Neuronal stem cell (in vitro differentiated cells): ENCODE measurements at places on chromosomes 1 and 21.

- H3K4me3 ChIP-seq: no peak overlapping the region
- H3K4me1 ChIP-seq: peaks cover 12% of the 10 kb centered on the region
- no peaks in the 10 kb centered on the region for H3K27me3 ChIP-seq
- H3K36me3 ChIP-seq: peaks cover 43% of the 10 kb centered on the region
Measured at GRCh38 chr21:46452710-46453109, 6.0 kb upstream of the DIP2A start.

DNA sequence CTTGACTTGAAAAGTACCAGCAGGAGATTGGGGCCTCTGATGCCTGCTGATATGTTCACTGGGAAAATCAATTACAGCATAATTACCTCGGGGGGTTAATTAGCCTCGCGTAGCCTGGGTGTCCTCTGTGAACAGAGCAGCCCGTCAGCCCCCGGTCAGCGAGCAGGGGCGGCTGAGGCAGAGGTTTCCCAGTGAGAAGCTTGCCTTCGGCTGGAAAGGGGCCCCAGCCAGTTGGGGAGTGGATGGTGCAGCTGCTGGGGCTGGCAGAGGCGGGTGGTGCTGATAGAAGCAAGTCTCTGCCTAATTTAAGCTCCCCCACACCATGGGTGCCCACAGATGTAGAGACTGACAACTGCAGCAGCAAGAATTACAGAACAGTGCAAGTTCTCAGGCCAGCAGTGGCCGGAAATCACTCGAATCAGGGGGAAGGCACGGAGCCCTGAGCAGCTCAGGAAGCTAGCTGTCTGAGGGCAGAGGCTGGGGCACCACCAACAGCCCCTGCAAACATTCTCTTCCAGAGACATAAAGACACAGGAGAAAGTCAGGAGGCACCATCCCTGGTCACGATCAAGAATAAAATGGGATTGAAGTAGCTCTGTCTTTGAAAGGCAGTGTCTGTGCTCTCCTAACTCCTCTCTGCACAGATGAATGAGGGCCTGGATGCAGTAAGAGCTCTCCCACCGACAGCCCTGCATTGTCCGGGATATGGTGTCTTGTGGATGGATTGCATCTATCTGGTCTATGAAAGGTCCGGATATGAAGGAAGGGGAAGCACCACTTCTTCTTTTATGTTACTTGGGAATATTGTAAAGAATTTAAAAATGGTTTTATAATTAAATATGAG, 166.5 kb upstream of the CD34 start:
- peaks cover 16% of the 10 kb centered on the region for H3K4me1 ChIP-seq
- H3K27me3 ChIP-seq: no peaks in the 10 kb centered on the region
- no peak overlapping the region for H3K4me3 ChIP-seq
- no peaks in the 10 kb centered on the region for H3K36me3 ChIP-seq

DNA sequence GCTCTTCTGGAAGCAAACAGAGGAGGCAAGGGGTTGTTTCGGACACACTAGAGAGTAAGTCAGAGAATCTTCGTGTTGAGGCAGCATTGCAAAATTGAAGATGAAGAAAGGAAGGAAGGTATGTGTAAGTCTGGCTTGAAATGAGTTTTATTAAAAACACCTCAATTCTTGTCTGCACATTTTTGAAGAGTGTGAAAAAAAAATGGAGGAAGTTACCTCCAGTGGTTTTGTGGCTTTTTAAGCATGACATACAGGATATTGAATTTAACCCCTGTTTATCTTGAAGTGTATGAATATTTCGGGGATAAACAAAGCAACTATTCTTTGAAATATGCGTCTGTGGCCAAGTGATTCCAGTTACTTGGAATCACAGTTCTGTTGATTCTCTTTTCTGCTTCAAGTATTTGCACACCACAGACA, 203.2 kb upstream of the SGIP1 start:
- no peaks in the 10 kb centered on the region for H3K27me3 ChIP-seq
- no peak for DNase-seq
- no peak overlapping the region for H3K4me3 ChIP-seq
- H3K27ac ChIP-seq: no peak overlapping the region
- H3K4me1 ChIP-seq: peaks cover 12% of the 10 kb centered on the region

- H3K36me3 ChIP-seq: no peaks in the 10 kb centered on the region
- H3K27me3 ChIP-seq: no peaks in the 10 kb centered on the region
- no peak for DNase-seq
Measured at GRCh38 chr1:224554620-224555259, 61.4 kb upstream of the CNIH3 start.

GRCh38 chr1:169877800-169878491, 15.8 kb downstream of the SCYL3 start:
- H3K27me3 ChIP-seq: no peaks in the 10 kb centered on the region
- H3K27ac ChIP-seq: no peak overlapping the region
- H3K4me1 ChIP-seq: no peaks in the 10 kb centered on the region

GRCh38 chr1:183841950-183842794, 37.3 kb downstream of the RGL1 start:
- no peak overlapping the region for H3K4me3 ChIP-seq
- H3K36me3 ChIP-seq: no peaks in the 10 kb centered on the region
- H3K4me1 ChIP-seq: peaks cover 5% of the 10 kb centered on the region
- DNase-seq: no peak

GRCh38 chr1:33130297-33130696, 49.3 kb downstream of the AZIN2 start:
- H3K27ac ChIP-seq: no peak overlapping the region
- DNase-seq: no peak

DNA sequence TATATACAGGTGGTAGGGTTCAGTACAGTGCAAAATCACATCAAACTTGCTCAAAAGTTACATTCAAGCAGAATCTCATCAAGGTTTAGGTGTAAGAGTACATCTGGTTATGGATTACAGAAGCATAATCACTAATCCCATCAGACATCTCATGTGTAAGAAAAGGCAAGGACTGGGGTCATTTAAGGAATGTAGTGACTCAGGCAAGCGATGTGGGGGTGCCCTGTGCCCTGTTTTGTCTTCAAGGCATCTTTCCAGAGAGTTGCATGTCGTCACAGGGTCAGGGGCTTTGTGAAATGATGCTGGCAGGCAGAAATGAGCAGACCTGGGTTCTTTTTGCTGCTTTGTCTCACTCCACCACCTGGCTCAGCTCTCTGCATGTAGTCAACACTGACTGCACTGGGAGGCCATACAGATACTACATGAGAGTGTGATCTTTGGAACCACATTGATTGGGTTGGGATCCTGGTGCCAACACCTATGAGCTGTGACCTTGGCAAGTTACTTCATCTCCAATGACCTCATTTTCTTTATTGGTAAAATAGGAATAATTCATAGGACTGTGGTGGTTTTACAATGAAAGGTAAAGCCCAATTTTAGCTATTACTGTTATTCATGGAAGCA, 8.2 kb upstream of the HHIPL2 start:
- H3K27me3 ChIP-seq: no peaks in the 10 kb centered on the region
- no peak overlapping the region for H3K27ac ChIP-seq
- H3K4me3 ChIP-seq: no peak overlapping the region
- H3K4me1 ChIP-seq: no peaks in the 10 kb centered on the region
- DNase-seq: no peak
- peaks cover 60% of the 10 kb centered on the region for H3K36me3 ChIP-seq

- no peak overlapping the region for H3K4me3 ChIP-seq
- no peak overlapping the region for H3K27ac ChIP-seq
- DNase-seq: no peak
- no peaks in the 10 kb centered on the region for H3K4me1 ChIP-seq
Measured at GRCh38 chr1:245901037-245901436, 606.0 kb downstream of the SMYD3 start.

- H3K4me3 ChIP-seq: no peak overlapping the region
- H3K4me1 ChIP-seq: peaks cover 4% of the 10 kb centered on the region
- H3K27me3 ChIP-seq: no peaks in the 10 kb centered on the region
- no peaks in the 10 kb centered on the region for H3K36me3 ChIP-seq
Measured at GRCh38 chr1:206547104-206547503, 39.8 kb downstream of the RASSF5 start.

- no peaks in the 10 kb centered on the region for H3K36me3 ChIP-seq
- no peak for DNase-seq
- no peak overlapping the region for H3K27ac ChIP-seq
- H3K4me1 ChIP-seq: no peaks in the 10 kb centered on the region
- no peaks in the 10 kb centered on the region for H3K27me3 ChIP-seq
Measured at GRCh38 chr1:173422456-173422976, 54.6 kb upstream of the PRDX6 start.

DNA sequence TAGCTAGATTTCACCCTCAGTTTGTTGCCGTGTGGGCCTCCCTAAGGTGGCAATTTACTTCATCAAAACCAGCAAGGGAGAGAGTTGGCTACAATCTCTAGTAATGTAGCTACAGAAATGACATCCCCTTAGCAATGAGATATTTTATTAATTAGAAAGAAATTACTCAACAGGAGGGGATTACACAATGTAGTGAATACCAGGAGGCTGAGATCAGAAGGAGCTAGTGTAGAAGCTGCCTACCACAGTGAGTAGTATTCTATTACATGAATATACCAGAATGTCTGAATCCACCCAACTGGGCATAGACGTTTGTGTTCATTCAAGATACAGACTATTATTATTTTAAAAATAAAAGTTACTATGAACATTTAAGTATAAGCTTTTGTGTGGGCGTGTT, 868.2 kb upstream of the CXADR start:
- no peaks in the 10 kb centered on the region for H3K4me1 ChIP-seq
- H3K4me3 ChIP-seq: no peak overlapping the region
- DNase-seq: no peak
- no peaks in the 10 kb centered on the region for H3K27me3 ChIP-seq
- H3K36me3 ChIP-seq: no peaks in the 10 kb centered on the region
- no peak overlapping the region for H3K27ac ChIP-seq

GRCh38 chr21:45522986-45523385, 19.3 kb downstream of the SLC19A1 start:
- H3K4me1 ChIP-seq: no peaks in the 10 kb centered on the region
- H3K27me3 ChIP-seq: no peaks in the 10 kb centered on the region
- DNase-seq: no peak
- H3K36me3 ChIP-seq: peaks cover 8% of the 10 kb centered on the region
- no peak overlapping the region for H3K27ac ChIP-seq
- H3K4me3 ChIP-seq: no peak overlapping the region

- no peak for DNase-seq
- H3K4me1 ChIP-seq: no peaks in the 10 kb centered on the region
- H3K27me3 ChIP-seq: no peaks in the 10 kb centered on the region
- no peaks in the 10 kb centered on the region for H3K36me3 ChIP-seq
- H3K27ac ChIP-seq: no peak overlapping the region
Measured at GRCh38 chr1:218933513-218933912, 240.2 kb upstream of the LYPLAL1 start.

GRCh38 chr1:21703318-21703963, 34.3 kb upstream of the RAP1GAP start:
- no peak overlapping the region for H3K4me3 ChIP-seq
- peaks cover 1% of the 10 kb centered on the region for H3K36me3 ChIP-seq
- no peak for DNase-seq
- H3K4me1 ChIP-seq: peaks cover 2% of the 10 kb centered on the region
- H3K27ac ChIP-seq: no peak overlapping the region

- no peaks in the 10 kb centered on the region for H3K4me1 ChIP-seq
- DNase-seq: no peak
- no peak overlapping the region for H3K4me3 ChIP-seq
Measured at GRCh38 chr1:30473922-30474817, 249.2 kb downstream of the MATN1 start.

GRCh38 chr1:158563853-158564252, 6.5 kb downstream of the OR6P1 start:
- H3K36me3 ChIP-seq: no peaks in the 10 kb centered on the region
- DNase-seq: no peak
- no peak overlapping the region for H3K27ac ChIP-seq
- no peaks in the 10 kb centered on the region for H3K4me1 ChIP-seq
- H3K4me3 ChIP-seq: no peak overlapping the region

DNA sequence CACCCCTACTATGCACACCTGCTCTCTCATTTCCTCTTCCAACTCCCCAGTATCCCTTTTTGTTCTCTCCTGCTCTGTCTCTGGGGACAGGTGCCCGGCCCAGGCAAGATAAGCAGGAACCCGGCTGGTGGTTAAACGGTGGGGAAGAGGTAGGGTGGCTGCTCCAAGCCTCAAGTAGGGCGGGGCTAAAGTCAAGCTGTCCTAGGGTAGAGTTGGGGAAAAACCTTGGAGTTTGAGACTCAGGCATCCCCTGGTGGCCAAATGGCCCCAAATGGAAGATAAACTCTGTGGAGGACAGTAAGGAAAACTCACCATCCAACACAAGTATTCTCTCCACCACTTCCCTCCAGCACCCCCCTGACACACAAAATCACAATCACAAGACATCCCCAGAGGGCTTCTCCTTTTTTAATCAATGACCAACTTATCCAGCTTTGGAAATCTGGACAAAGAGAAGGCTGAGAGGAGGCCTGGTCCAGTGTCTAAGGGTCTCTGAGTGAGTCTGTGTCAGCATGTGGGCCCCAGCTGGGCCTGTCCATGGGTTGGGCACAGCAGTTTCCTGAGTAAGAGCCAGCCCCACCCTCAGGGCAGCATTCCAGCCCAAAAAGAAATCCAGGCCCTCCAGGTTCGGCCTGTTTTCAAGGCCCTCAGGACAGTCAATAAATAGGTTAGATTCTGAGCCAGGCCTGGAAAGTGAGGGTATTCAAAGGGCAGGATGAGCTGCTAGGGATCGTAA, 9.8 kb downstream of the POMGNT1 start:
- no peak overlapping the region for H3K4me3 ChIP-seq
- H3K27me3 ChIP-seq: no peaks in the 10 kb centered on the region
- no peak overlapping the region for H3K27ac ChIP-seq
- DNase-seq: no peak
- H3K4me1 ChIP-seq: no peaks in the 10 kb centered on the region

DNA sequence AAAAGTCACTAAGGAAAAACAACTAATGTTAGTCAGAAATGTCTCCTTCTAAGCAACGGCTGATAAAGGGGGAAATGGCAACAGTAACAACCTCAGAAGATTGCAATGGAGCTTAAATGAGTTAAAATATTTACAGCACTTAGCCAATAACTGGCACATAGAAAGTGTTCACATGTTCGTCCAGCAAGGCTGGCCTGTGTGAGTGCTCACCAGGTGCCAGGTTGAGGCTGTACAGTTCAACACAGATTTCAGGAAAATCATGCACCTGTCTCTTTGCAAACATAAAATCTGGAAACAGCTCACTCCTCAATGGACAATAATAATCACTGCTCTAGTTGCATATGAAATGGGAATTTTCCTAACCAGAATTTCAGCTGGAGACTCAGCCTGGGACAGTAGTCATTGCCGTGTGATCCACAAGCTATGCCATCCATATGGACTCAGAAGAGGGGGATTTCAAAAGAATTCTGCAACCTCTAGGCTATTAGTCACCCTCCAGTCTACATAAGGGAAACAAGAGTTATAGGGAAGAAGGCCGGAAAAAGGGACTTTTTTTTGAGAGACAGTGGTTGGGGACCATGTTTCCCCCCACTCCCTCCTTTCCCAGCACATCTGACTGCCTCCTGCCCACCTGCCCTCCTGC, 68.6 kb downstream of the SYDE2 start:
- no peak overlapping the region for H3K4me3 ChIP-seq
- H3K36me3 ChIP-seq: no peaks in the 10 kb centered on the region
- H3K27me3 ChIP-seq: no peaks in the 10 kb centered on the region
- no peak for DNase-seq
- H3K27ac ChIP-seq: no peak overlapping the region
